ENCODE measurements at places on chromosomes 11 and 22. TPM values are rescaled to one million over a fixed set of nuclear protein-coding genes. Genes with fewer than 3 reads are reported as not detected.

SLC22A9 gene
- not detected for total RNA-seq

DEPDC7 gene
- total RNA-seq, result not detected

UBE2L3 gene
- total RNA-seq, result 50.7 TPM

PAMR1 gene
- not detected for total RNA-seq

WT1 gene
- 8.5 TPM for total RNA-seq

CLMP gene
- 33.0 TPM for total RNA-seq

PLAAT2 gene
- total RNA-seq, result 3.0 TPM

FGF19 gene
- total RNA-seq, result not detected

GNAZ gene
- total RNA-seq, result 14.4 TPM

GRCh38 chr11:121578251-121578976 is 125.6 kb upstream of the SORL1-AS1 start:
- no peak overlapping the region for H3K4me3 ChIP-seq
- H3K27me3 ChIP-seq, result no peaks in the 10 kb centered on the region
- H3K4me1 ChIP-seq, result no peaks in the 10 kb centered on the region
- no peak for DNase-seq

DNA sequence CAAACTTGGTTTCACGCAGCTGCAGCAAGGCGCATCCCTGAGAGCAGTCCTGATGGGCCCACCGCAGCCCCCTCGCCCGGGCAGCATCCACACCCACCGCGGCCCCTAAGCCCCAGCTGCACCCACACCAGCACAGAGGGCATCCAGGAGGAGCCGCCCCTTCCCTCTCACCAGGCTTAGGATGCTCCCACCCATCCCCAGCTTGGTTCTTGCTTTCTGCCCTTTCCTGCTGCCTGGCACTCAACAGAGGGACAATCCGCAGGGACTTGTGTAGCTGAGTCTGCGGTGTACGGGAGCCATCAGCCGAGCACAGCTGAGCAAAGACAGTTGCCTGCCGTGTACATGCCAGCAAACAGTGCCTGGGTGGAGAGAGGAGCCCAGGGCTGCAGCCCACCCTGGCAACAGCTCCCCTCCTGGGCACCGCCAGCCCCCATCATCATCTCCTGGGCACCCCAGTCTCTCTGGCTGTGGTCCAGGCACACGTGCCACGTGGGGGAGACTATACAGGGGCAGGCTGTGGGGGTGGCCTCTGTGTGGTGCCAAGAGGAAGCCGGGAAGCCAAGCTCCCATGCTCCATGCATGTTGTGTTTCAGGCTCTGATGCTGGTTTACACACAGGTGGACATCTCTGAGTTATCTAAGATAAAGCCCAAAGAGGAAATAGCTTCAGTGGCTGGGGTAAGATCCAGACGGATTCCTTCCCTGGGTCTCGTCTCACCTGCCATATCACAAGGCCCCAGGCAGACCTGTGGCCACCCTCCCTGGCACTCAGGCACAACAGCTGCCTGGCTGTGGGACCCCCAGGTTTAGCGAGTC is 36.0 kb upstream of the GNB1L start:
- H3K27me3 ChIP-seq, result no peaks in the 10 kb centered on the region
- 0 out of 2 replicates have a peak overlapping the region, but pooled peaks have one; percentile 54 for H3K27ac ChIP-seq
- H3K4me3 ChIP-seq, result peak overlapping the region; percentile 22
- no peaks in the 10 kb centered on the region for H3K36me3 ChIP-seq
- peaks cover 19% of the 10 kb centered on the region for H3K4me1 ChIP-seq

- H3K4me3 ChIP-seq, result no peak overlapping the region
- H3K27ac ChIP-seq, result no peak overlapping the region
- H3K4me1 ChIP-seq, result no peaks in the 10 kb centered on the region
These were observed 35.0 kb downstream of the TIMP3 start for GRCh38 chr22:32836280-32837123.

- DNase-seq, result peak; percentile 90
- no peak overlapping the region for H3K4me3 ChIP-seq
- peaks cover 47% of the 10 kb centered on the region for H3K4me1 ChIP-seq
- H3K27ac ChIP-seq, result peak overlapping the region; percentile 72
- H3K36me3 ChIP-seq, result no peaks in the 10 kb centered on the region
- no peaks in the 10 kb centered on the region for H3K27me3 ChIP-seq
These were observed 55.0 kb upstream of the VSTM5 start for GRCh38 chr11:93905384-93905783.

- peaks cover 84% of the 10 kb centered on the region for H3K27me3 ChIP-seq
- no peaks in the 10 kb centered on the region for H3K4me1 ChIP-seq
- no peak for DNase-seq
- H3K27ac ChIP-seq, result no peak overlapping the region
These were observed 5.9 kb downstream of the SLC17A6 start for GRCh38 chr11:22344081-22344480.

DNA sequence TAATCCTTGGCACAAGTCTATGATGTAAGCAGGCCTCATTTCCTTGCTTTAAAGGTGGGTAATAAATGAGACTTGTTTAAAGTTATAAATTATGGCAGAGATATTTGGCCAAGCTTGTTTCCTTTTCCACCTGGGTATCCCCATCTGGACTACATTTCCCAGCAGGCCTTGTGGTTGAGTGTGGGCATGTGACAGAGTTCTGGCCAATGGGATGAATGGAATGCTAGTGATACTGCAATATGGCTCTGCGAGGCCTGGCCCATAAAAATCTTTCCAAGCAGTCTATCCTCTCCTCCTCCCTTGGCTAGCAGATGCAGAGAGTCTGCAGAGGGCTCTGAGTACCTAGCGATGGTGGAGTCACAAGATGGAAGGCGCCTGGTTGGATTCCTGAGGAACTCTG is 102.5 kb downstream of the TIMP3 start:
- no peaks in the 10 kb centered on the region for H3K36me3 ChIP-seq
- H3K27ac ChIP-seq, result no peak overlapping the region
- H3K4me1 ChIP-seq, result no peaks in the 10 kb centered on the region
- no peak overlapping the region for H3K4me3 ChIP-seq

DNA sequence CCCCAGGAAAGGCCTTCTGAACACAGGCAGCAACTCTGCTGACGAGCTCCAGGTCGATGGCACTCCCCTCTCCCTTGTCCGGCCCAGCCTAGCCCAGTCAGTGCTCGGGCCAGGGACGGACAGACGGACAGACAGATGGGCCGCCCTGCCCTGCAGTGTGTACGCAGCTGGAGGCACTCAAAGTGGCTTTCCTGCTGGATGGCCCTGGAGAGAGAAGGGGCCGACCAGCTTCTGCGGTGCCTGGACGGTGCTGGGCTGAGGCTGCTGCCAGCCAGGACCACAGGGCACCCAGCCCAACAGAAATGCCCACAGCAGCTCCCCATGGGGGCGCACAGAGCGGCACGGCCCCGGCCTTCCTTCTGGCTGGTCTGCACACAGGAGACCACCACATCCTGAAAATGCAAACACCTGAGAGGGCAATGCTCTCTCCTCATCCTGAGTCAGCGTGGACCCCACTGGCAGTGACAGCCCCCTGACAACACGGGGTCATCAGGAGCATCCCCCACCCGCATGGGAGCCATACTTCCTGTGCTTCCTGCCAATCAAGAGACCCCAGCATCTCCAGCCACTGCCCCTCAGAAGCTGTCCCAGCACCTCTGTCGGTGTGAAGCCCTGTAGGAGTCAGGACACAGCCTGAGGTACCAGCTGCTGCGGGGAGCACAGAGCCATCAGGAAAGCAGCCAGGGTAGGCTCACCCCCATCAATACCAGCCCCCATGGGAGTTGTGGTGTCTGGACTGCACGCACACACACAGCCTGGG is 692 bp upstream of the MOB2 start:
- H3K27ac ChIP-seq, result no peak overlapping the region
- H3K27me3 ChIP-seq, result no peaks in the 10 kb centered on the region
- no peaks in the 10 kb centered on the region for H3K4me1 ChIP-seq
- no peak for DNase-seq

DNA sequence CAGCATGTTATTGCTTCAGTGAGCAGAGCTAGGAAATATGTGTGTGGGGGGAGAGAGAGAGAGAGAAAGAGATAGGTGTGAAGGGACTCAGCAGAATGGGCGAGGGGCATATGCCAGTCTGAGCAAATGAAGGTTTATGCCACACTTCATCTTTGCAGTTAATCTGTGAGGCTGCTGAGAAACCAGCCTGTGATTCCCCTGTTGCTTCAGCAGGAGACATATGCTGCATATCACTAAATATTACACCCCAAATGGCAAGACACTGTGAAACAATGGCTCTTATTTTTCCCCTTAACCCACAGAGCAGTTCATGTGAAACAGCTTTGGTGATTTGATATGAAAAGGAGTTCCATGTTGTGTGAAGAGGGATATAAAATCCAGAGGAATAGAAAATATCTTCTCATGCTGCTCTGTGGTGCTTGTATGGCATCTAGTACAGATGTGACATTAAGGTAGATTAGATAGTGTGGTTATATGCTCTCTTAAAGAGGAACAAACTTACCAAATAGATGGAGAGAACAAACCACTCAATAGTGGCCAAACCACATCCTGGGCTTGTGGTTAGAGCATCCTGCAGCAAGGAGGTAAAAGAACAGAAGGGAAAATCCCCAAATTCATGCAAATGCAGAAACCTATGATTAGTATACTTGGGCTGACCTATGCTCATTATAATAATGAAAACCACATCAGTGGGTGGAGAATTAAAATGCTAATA is 864.2 kb downstream of the FAM181B start:
- no peaks in the 10 kb centered on the region for H3K4me1 ChIP-seq
- no peak for DNase-seq
- no peaks in the 10 kb centered on the region for H3K36me3 ChIP-seq
- no peaks in the 10 kb centered on the region for H3K27me3 ChIP-seq
- no peak overlapping the region for H3K27ac ChIP-seq

DNA sequence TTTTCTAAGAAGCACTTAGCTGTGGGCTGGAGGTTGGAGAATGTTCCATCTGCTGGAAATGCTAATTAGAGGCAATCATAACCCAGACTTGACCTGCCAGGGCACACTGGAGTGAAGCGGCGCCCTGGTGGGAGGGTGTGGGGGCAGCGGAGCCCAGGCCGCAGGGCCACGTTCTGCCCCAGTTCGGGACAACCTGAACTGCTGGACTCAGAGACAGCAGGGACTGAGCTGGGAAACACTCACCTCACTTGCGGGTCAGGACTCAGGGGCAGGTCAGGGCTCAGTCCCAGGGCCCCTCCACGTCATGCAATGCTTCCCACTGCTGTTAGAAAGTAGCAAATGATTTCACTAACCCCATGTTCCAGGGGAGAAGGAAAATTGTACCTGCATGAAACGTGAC is 316.4 kb downstream of the NTM start:
- H3K27ac ChIP-seq, result no peak overlapping the region
- H3K4me1 ChIP-seq, result no peaks in the 10 kb centered on the region
- no peaks in the 10 kb centered on the region for H3K36me3 ChIP-seq
- no peak for DNase-seq

- H3K4me1 ChIP-seq, result peaks cover 5% of the 10 kb centered on the region
- H3K27ac ChIP-seq, result no peak overlapping the region
- DNase-seq, result peak; percentile 52
- H3K36me3 ChIP-seq, result no peaks in the 10 kb centered on the region
- no peak overlapping the region for H3K4me3 ChIP-seq
These were observed 16.9 kb upstream of the SIK2 start for GRCh38 chr11:111585371-111585770.

- H3K4me3 ChIP-seq, result no peak overlapping the region
- DNase-seq, result no peak
- H3K4me1 ChIP-seq, result no peaks in the 10 kb centered on the region
These were observed 1.4 kb upstream of the NEFH start for GRCh38 chr22:29478326-29479276.

GRCh38 chr11:59302991-59303390 is 55.7 kb upstream of the OR5AN1 start:
- H3K36me3 ChIP-seq, result no peaks in the 10 kb centered on the region
- no peaks in the 10 kb centered on the region for H3K4me1 ChIP-seq
- no peak overlapping the region for H3K27ac ChIP-seq

DNA sequence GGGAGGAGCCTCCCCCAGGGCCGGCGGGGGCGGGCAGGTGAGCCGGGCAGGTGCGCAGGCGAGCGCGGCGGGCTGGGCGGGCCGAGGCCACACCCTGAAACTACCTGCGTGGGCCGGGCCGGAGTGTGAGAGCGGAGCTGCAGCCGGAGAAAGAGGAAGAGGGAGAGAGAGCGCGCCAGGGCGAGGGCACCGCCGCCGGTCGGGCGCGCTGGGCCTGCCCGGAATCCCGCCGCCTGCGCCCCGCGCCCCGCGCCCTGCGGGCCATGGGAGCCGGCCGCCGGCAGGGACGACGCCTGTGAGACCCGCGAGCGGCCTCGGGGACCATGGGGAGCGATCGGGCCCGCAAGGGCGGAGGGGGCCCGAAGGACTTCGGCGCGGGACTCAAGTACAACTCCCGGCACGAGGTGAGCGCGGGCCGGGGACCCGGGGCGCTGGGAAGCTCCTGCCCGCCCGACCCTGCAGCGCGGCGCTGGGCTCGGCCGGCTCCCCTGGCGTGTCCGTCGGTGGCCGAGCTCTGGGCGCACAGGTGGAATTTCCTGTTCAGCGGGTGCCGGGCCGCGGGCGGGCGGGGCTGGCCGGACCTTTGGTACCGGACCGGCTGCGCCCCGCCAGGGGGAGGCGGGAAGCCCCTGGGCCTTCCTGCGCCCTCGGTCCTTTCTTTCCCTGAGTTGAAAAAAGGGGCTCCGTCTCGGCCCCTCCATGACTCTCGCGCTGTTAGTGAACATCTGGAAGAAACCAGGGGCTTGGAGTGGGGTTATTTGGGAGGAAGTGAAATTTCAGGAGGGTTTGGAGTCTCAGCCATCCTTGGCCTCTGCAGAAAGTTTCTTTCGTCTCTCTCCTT is at the start of gene ST14:
ST14 (plus strand) TSS at position 126 of the 841 bp plus-strand sequence; CDS start at position 324, 198 bp downstream.
- H3K27ac ChIP-seq, result peak within 1 kb of the TSS; percentile 60
- H3K4me3 ChIP-seq, result peak within 1 kb of the TSS; percentile 99

GRCh38 chr11:2794046-2794967 is 91.3 kb downstream of the CDKN1C start:
- H3K36me3 ChIP-seq, result no peaks in the 10 kb centered on the region
- no peak overlapping the region for H3K4me3 ChIP-seq
- no peaks in the 10 kb centered on the region for H3K4me1 ChIP-seq
- DNase-seq, result no peak

DNA sequence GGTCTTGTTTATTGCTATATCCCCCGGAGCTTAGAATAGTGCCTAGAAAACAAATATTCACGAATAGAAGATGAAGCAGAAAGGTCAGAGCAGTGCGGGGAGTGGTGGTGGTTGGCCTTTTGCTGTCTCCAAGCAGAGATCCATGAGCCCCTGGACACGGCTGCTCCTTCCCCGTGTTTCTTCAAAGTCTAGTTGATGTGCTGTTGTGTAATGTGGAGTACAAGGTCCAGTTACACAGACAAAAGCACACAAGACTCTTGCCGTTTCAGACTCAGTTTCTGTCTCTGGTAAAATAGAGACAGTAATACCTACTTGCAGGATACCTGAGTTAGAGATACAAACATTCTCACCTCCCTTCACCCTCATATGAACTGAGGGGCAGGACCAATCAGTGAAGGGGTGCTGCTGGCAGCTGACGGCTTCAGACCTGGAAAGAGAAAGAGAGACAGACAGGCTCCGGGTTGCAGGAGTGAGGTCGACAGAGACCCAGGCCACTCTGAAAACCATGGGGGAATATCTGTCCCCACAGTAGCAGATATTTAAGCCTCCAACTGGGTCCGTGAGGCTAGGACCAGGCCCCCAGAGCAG is 56.2 kb downstream of the RASSF10 start:
- no peaks in the 10 kb centered on the region for H3K4me1 ChIP-seq
- H3K4me3 ChIP-seq, result no peak overlapping the region
- DNase-seq, result no peak
- H3K36me3 ChIP-seq, result no peaks in the 10 kb centered on the region

- peaks cover 19% of the 10 kb centered on the region for H3K4me1 ChIP-seq
- DNase-seq, result peak; percentile 84
- no peak overlapping the region for H3K27ac ChIP-seq
- H3K27me3 ChIP-seq, result no peaks in the 10 kb centered on the region
- peaks cover 68% of the 10 kb centered on the region for H3K36me3 ChIP-seq
- H3K4me3 ChIP-seq, result no peak overlapping the region
These were observed 129.0 kb downstream of the ETS1 start for GRCh38 chr11:128458321-128458720.

All from PC-3 (cell line).